ENCODE measurements at places on chromosomes 3 and 15.

GRCh38 chr3:174907628-174908407 lies 48.7 kb downstream of the NAALADL2 start:
- no peak for DNase-seq

DNA sequence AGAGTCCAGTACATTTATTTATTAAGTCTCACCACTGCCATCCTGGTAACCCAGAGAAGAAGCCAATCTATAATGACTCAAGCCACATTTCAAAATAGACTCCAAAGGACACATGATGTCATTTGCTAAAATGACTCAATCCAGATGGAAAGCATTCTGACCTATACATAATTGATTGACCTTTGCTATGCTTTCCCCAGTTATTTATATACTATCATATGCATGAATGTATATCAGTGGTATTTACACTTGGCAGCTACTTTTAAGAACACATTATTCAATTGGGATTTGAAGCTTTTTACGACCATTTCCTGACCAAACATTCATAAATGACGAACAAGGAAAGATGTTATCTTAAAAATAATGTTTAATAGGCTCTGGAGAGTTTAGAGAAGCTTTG lies 297.2 kb downstream of the FHIT start:
- no peak for DNase-seq

DNA sequence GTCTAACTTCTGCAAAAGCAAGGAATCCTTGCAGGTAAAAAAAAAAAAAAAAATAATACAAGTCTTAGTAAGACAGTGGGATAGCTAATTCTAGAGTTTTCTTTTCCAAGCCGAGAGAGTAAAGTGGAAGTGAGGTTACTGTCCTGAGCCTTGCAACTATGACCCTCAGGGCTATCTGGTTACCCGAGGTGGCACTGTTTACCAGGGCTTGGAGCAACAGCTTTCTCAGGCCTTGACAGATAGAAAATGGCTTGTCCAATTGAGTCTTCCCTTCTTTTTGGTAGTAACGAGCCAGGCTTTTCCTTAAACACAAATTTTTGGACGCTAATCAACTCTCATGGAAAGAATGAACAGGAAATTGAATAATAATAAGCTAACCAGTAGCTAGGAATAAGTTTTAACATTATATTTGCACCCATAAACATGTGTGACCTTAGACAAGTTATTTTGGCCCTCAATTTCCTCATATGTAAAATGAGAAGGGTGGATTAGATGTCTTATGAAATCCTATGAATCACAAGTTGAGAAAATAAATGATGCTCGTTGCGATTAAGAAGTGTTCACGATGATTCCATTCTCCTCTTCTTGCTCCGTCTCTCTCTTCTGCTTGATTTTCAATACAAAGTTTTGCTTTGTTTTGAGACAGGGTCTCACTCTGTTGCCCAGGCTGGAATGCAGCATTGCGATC lies 236.9 kb upstream of the KBTBD8 start:
- no peak for DNase-seq

- no peak for DNase-seq
Measured at GRCh38 chr3:143352850-143353550, 233.4 kb downstream of the CHST2 start.

DNA sequence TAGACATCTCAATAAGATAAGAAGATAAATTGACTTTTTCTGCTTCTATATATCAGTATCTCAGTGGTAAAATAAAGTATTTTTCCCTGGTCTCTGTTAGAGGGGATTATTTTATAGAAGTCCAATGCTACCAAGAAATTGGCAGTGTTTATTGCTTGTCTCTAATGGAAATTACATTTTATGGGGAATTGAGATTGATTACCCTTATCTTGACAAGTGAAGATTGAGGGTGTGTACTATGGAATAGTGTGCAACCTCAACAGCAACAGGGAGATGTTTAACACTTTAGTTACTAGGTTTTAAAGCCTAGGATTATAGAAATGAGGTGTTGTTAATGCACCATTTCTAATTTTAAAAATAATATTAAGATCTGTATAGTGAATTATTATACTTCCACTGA lies 154.8 kb upstream of the ROBO1 start:
- DNase-seq, result no peak

- DNase-seq, result no peak
Measured at GRCh38 chr3:105525531-105525930, 158.8 kb downstream of the ALCAM start.

DNA sequence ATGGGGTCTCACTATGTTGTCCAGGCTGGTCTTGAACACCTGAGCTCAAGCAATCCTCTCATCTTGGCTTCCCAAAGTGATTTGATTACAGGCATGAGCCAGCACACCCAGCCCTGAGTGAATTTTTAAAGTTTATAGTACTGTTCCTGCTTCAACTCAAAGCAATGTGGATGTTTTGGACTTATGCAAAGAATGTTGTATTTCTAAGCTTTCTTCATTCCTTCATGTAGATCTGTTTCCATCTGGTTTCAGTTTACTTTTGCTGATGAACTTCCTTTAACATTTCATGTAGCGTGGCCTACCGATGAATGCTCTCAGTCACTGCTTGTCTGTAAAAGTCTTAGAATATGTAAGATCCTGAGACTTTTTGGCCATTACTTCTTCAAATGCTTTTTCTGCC lies 23.2 kb downstream of the NRG4 start:
- no peak for DNase-seq

- DNase-seq, result no peak
Measured at GRCh38 chr3:54033761-54034160, 88.6 kb upstream of the CACNA2D3 start.

DNA sequence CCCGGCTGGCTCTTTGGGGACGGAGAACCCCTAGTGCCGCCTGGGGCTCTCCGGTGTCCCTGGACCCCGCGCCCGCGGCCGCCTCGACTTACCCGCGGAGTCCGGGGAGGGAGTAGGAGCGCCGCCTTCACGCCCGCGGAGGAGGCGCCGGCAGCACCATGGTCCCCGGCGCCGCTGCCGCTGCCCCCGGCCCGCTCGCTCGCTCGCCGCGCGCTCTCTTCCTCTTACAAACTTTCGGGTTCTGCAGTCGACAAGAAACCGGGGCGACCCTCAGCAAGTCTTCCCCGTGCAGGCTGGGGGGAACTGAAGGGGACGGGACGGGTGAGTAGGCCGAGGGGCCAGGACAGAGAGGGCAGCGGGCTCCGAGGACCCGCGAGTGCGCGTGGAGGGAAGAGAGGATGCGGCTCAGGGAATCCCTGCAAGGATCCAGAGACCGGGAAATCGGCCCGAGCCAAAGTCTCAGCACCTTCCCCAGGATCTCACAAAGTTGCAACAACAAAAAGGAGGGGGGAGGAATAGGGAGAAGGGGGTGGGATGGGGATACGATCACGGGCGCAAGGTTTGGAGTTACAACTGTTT lies 2.0 kb downstream of the FOXP1 start:
- peak; percentile 77 for DNase-seq

DNA sequence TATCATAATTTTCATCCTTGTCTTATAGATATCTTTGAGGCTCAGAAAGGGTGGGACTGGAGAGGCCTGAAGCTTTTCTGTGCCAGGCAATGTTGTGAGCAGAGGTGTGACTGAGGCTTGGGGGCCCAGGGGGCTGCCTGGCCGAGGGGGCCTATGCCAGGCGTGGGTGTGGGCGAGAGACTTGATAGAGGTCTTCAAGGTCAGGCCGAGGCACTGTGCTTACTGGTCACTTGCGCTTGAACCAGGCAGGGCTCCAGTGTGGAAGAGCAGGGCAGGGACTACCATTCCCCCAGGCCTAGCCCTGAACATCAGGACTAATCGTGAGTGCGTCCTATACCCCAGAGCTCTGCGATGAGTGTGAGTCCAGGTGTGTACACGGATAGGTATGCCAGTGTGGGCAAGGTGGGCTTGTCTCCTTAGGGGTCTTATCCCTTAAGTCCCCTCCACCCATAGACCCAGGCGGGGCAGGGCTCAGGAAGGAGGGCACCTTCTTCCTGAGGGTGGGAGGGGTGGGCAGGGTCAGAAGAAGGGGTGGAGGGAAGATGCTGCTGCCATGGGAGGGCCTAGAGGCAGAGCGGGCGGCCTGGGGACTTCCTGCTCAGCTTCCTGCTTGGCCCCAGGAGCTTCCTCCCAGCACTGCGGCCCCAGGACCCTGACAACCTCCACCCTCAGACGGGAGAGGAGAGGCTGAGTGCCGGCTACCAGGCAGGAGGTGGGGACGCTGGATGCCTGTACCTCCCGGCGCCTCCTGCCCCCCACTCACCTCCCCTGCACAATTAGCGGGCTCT lies 84.7 kb downstream of the LINGO1 start:
- DNase-seq, result no peak

DNA sequence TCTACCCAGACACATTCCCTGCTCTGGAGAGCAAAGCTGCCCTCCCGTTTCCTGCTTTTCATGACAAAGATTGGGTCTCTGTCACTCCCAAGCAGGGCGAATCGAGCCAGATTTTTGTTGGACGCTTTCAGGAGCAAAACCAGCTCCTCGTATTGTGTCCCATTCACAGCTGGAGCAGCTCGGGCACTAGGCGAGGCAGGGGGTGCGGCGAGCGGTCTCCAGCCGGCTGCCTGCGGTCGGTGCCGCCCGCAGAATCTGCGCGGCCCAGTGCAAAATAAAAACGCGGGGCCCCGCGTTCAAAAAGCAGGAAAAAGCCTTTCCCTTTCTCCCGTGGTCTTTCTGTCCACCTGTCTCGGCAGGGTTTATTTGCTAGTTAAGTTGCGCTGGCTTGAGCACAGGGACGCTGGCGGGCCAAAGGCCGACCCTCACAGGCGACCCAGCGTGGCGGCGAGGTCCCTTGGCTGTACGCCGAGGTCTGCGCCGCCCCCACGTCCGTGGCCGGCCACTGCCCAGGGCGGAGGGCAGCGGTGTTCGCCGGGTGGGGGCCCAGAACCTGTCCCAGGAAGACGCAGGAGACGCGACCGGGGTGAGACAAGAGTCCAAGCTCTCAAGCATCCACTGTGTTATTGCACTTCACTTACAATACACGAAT lies 71.2 kb downstream of the CYP19A1 start:
- DNase-seq, result no peak

GRCh38 chr3:192077795-192078497 lies 617.0 kb downstream of the PYDC2 start:
- no peak for DNase-seq

DNA sequence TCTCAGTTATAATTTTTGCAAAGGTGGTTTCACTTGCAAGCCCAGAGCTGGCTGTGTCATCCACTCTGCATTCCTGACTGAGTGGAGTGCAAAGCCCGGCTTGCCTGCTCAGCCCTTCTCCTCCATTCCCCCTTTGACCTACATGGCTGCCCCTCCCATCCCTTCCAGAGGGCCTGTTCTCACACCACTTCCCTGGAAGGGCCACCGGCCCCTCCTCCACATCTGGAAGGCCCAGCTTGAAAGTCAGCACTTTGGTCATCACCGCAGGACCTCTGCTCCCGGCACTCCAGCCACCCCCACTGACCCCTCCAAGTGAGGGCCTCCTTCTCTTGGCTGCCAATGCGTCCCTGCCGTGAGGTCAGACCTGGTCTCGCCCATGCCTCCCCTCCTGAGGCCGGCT lies 74.1 kb upstream of the RNF7 start:
- DNase-seq, result no peak

DNA sequence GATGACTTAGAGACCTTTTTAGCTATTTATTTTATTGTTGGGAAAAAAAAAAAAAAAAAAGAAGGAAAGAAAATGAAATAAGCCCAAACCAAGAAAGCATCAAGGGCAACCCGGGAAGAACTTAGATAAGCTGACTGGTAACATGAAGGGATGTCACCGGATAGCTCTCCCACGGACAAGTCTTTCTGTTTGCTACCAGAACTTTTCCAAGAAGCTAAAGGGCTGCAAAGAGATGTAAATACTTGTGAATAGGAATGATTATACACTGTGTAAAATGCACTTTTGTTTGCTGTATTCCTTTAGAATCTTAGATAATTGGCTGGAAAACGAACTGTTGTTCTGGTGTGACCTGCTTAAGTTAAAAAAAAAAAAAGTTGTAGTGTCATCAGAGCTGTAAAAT lies 2.8 kb downstream of the FOXB1 start:
- DNase-seq, result no peak

GRCh38 chr3:32018757-32019564 lies 37.4 kb downstream of the ZNF860 start:
- no peak for DNase-seq

GRCh38 chr3:10328460-10329071 lies 7.7 kb upstream of the SEC13 start:
- DNase-seq, result no peak

GRCh38 chr15:65376767-65377104 lies 1.1 kb downstream of the IGDCC3 start:
- DNase-seq, result no peak

- no peak for DNase-seq
Measured at GRCh38 chr3:60720736-60721135, 530.5 kb downstream of the FHIT start.

All from activated CD8-positive, alpha-beta memory T cell treated with anti-CD3 and anti-CD28 coated beads, Interleukin-2, amount 50 U/mL, for 48 hours (primary cell).